NCI-H1092 (cell line): ENCODE measurements at places on chromosomes 2 and 18.
A peak's percentile ranks its signal among the peaks of the same experiment; 100 is the strongest.

DNA sequence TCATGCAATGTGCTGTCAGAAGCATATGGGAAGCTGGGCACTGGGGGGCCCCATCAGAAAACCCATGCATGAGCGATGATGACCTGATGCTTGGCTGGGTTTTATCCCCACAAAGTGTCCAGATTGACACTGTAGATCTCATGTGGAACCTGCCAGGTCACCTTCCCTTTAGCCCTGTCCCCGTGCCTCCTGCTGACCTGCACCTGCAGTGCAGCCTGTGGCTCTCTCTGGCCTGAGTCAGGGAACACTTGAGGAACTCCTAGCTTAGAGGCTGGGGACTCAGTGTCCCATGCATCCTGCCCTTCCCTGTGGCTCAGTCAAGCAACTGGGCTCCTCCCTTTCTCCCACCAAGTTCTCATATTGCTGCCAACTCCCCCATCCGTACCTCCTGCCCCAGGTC is 57.7 kb downstream of the PDCL3 start:
- DNase-seq, result no peak

DNA sequence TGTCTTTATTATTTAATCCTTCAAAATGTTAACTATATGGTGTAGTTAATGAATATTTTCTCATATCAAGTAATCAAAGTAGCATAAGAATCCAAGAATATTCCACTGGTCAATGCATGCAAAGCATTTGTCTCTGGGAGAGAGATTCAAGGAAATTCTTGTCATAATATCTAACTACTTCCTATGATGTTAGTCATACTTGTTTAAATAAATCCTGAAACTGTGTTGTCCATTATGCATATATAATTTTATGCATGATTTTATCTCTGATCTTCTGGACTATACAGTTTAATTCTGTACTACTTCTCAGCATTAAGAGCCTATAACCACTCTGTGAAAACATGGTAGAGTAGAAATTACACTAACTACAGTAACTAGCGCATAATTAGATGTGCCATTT is 388.3 kb downstream of the NR4A2 start:
- no peak for DNase-seq

DNA sequence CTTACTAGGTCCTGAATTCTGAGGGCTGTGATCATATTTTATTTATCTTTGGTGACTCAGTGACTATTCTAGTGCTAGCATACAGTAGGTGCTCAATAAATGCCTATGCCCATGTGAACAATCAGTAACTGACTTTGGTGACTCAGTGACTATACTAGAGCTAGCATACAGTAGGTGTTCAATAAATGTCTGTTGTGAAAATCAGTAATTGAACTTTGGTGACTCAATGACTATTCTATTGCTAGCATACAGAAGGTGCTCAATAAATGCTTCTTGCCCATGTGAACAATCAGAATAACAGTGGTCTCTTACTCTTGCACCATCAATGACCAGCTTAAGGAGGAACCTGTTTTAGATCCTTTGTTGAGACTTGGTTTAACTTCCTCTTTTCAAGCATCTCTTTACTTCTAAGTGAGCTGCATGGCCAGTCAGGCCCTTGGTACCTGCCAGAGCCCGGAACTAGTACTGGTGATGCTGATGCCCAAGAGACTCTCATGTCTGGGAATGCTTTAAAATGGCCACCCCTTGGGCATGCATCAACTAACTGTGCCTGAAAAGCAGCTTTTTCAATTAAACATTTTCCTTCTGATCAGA is 214.9 kb upstream of the SPRED2 start:
- no peak for DNase-seq

DNA sequence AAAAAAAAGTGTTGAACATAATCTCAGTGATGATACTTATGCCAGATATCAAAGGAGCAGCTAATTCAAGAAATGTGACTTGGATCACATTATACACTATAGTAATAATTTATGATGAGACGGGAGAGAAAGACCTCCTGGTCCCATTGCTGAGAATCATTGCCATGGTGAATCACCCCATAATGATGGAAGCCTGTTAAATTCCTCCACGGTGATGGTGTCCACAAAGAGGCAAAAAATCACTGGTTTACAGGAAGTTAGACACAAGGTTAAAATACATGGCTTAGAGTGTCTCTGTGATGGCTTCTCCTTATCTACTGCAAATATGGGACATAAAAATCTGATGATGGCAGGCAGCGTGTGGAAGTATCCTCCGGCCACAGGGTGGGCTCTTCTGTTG is 210.0 kb downstream of the CDH2 start:
- no peak for DNase-seq

- DNase-seq, result no peak
These were observed 271.0 kb downstream of the NEDD4L start for GRCh38 chr18:58315041-58315440.

- peak; percentile 19 for DNase-seq
These were observed 463.2 kb downstream of the CDH2 start for GRCh38 chr18:27713738-27714095.

- DNase-seq, result no peak
These were observed 14.3 kb downstream of the PPP1R1C start for GRCh38 chr2:181999911-182000310.

DNA sequence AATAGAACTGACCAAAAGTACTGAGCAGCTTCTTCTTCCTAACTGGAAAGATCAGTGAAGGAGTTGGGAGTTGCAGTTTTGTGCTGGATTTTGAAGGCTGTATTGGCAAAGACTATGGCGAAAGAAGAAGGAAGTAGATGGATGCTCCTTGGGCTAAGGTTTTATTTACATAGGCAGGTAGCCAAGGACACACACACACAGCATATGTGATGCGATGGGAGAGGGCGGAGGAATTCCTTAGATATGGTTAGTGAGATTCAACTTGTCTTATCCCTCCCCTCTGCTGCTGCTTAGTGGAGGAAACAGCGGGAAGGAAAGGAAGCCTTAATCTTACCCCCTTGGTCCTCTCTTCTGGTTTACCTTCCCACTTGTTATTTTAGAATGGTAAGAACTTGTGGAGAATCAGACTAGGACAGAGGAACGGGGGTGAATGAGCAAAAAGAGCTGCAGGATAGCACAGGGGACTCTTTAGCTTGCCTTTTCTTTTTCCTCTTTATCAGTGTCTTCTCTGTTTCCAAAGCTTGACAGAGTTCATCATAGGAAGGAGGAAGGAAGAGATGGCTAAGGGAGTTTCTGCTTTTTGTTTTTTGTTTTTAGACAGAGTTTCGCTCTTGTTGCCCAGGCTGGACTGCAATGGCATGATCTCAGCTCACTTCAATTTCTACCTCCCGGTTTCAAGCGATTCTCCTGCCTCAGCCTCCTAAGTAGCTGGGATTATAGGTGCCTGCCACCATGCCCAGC is 87.9 kb downstream of the OSBPL6 start:
- no peak for DNase-seq

- no peak for DNase-seq
These were observed 3.3 kb upstream of the HJURP start for GRCh38 chr2:233857511-233858141.

GRCh38 chr2:134406311-134406710 is 152.4 kb downstream of the MGAT5 start:
- no peak for DNase-seq

DNA sequence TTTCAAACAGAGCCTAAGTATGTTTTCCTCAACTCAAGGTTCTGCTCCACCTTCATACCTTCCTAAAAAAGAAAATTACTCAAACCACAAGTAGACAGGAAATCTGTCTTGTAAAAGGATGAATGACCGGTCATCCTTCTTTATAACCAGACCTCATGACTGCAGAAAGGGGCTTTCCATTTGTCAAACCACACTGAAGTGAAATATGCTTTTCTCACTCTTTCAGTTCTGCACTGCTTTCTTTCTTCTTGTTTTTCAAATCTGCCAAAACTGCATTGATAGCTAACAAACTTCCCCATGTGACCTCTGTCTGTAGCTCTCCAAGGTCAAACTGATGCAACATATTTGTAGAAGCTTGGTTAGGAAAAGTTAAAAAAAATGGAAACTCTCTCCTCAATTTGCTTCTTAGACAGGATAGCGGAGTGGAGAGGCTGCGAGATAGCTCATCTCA is 308.9 kb upstream of the CCDC68 start:
- DNase-seq, result no peak

GRCh38 chr2:11365096-11365879 is 20.9 kb upstream of the ROCK2 start:
- no peak for DNase-seq

DNA sequence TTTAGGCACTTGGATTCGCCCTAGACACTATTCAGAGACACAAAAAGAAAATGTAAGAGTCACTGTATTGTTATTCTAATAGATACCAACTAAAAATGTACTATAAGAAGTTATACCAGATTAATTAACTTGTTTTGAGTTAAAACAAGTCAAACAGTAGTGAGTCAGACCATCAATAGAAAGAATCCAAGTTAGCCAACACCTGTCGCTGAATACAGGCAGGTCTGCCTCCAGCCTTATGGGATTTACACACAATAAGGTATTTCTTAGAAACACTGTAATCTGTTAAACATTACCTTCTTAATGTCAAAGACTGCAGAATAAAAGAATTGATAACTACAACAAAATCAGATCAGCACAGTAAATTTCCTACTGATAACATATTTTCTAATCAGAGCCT is 181.4 kb downstream of the DYM start:
- no peak for DNase-seq

DNA sequence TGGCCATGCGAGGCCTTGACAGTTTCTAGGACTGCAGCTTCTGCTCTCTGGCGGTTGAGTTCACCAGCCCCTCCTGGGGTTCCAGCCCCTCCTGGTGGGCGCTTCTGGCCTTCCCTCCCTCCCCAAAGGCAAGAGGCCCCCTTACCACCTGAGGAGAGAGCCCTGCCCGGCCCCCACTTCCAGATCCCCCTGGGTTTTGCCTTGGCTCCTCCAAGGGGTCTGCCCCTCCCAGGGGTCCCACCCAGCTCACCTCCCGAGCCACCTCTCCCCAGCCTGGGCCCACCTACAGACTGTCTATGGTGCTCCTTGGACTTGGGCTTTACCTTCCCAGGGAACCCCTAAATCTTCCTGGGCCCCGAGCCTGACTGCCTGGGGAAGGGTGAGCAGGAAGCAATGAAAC is 264.5 kb downstream of the ATAD2B start:
- no peak for DNase-seq

DNA sequence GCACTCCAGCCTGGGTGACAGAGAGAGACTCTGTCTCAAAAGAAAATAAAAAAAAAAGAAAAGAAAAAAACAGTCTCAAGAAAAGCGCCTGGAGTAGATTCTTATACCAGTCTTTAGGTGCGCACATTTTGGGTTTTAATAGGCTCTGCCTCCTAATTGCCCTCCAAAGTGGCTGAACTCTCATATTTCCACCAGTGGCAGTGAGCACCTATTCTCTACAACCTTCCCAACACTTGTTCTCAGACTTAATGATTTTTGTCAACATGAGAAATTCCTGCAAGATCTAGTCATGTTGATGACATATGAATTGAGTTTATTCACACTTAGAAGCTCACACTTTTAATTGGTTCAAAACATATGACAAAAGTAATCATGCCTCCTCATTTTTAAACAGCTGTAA is 39.0 kb downstream of the PLB1 start:
- no peak for DNase-seq

- DNase-seq, result no peak
These were observed 614.5 kb downstream of the IRS1 start for GRCh38 chr2:226184940-226185615.

DNA sequence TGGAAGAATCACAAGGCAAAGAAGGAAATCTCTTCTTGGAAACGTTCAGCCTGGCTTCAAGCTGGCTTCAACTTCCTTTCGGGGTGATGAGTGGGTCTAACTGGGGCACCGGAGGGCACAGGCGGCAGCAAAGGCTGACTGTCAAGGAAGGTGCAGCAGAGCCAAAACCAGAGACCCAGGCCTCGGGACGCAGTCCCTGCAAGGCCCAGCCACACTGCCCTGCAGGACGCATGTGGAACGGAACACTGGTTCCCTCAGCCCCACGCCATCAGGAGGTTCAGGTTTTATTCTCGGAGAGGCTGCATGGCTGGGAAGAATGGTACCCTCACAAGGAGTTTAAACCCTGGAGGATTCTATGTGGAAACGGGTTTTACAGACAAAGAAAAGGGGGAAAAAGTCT is 165.5 kb downstream of the HDAC4 start:
- no peak for DNase-seq

GRCh38 chr2:188824125-188824524 is 150.0 kb upstream of the COL3A1 start:
- no peak for DNase-seq

GRCh38 chr18:79423211-79424007 is 27.7 kb downstream of the NFATC1 start:
- no peak for DNase-seq

GRCh38 chr2:195706161-195706900 is 49.3 kb downstream of the SLC39A10 start:
- no peak for DNase-seq

DNA sequence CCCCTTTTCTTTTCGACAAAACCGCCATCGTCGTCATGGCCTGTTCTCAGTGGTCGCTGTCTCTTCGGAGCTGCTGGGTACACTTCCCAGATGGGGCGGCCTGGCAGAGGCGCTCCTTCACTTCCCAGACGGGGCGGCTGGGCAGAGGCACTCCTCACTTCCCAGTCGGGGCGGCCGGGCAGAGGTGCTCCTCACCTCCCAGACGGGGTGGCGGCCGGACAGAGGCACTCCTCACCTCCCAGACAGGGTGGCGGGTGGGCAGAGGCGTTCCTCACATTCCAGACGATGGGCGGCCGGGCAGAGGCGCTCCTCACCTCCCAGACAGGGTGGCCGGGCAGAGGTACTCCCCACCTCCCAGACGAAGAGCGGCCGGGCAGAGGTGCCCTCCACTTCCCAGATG is 138.9 kb downstream of the DTNB start:
- no peak for DNase-seq

GRCh38 chr18:50320719-50321118 is 33.2 kb upstream of the CXXC1 start:
- DNase-seq, result no peak

DNA sequence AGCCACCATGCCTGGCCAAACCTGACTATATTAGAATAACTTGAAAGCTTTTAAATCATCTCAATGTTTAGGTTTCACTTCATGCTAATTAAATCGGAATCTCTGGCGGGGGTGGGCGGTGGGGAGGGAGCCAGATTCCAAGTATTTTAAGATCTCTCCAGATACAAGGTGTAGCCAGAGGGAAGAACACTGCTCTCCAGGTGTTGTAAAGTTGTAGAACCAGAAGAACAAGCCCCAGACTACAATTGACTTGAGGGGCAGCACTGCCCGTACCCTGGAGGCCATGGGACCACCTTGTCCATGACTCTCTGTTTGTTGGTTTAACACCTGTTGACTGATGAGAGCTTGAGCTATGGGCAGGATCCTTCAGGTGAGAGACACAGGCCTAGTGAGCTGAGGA is 33.1 kb upstream of the GTF2A1L start:
- no peak for DNase-seq

- DNase-seq, result no peak
These were observed 2.1 kb upstream of the DNAJC27 start for GRCh38 chr2:24973812-24974211.
